Activated naive CD8-positive, alpha-beta T cell treated with anti-CD3 and anti-CD28 coated beads, Interleukin-2, amount 50 U/mL, for 24 hours (primary cell): ENCODE measurements at places on chromosomes 6 and 20.
A peak's percentile ranks its signal among the peaks of the same experiment; 100 is the strongest.

DNA sequence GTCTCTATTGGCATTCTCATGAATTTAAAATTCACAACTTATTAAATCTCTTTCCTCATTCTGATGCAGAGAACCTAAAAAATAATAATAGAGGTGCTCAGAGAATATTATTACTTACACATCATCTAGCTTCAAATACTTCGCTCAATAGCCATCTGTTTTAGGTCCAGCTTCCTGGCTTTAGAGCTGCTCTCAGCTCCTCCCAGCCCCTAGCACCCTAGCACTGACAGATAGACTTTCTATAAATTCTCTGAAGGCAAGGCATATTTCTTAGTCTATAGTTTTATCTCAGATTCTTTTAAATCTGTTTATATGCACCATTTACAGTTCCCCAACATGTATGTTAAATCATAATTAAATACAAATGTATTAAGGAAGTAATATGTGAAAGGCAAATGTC is 281.3 kb downstream of the PTPRK start:
- DNase-seq = no peak

GRCh38 chr6:36386495-36387439 is 702 bp downstream of the ETV7 start:
- DNase-seq = peak; percentile 14

DNA sequence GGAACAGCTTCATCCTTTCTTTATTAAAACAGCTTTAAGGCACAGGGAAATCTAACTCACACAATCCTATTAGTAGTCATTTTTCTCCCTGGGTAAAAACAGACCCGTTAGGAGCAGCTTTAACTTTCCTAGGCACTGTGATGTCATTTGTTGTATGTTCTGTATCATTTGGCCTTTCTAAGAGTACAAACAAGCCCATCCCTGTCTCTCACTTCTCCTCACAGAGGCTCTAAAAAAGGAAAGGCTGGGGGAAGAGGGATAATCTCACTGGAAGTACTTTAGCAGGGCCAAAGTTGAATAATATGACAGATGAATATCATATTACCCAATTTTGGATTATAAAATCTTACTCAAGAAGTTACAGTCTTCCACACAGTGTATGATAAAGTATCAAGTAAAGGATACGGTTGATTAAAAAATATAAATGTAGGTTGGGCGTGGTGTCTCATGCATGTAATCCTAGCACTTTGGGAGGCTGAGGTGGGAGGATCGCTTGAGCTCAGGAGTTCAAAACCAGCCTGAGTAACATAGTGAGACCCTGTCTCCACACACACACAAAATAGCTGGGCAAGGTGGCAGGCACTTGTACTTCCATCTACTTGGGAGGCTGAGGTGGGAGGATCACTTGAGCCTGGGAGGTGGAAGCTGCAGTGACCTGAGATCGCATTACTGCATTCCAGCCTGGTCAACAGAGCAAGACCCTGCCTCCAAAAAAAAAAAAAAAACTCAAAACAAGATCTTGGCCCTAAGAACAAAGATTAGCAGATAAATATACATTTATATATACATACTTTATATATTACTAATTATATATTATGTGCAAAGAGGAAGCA is 7.9 kb downstream of the NUDT3 start:
- no peak for DNase-seq

- no peak for DNase-seq
These were observed 27.6 kb downstream of the PREX1 start for GRCh38 chr20:48800177-48800576.

DNA sequence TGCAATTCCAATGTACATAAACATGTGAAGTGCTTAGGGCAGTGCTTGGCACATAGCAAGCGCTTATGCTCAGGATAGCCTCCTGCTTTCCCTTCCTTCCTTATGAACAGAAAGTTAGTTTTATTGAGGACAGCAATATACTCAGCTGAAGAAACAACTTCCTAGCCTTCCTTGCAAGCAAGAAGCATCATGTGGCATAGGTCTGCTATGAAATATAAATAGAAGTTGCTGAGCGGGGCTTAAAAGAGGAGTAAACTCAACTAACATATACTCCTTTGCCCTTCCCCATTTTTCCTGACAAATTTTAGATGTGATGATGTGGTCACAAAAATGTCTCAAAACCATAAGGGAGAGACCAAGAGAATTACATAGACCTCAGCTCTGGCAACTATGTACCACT is 98.9 kb downstream of the KIF16B start:
- no peak for DNase-seq
